ENCODE measurements at places on chromosomes 1 and 21.

DNA sequence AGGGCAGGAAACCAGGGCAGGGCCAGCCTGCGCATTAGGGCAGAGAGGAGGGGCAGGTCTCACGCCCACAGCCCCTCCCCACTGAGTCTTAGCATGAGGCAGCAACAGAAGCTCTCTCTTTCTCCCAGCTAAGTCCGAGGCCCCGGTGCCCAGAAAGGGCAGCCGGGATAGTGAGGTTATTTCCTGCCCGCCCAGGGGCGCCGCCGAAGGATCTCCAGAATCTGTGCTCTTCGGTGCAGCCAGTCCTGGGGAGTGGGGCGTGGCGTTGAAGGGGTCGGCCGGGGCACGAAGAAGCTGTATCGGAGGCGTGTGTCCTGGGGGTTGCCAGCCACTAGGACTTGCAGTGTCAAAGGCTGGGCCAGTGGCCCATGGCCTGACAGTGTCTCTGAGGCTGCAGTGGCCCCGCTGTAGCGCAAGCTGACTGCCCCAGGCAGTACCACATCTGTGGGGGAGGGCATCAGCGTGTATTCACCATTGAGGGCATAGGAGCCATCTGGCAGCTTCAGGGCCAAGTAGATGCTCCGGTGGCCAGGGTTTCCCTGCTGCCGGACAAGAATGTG is 7.8 kb downstream of the ADAMTS4 start:
- DNase-seq: no peak

GRCh38 chr1:52239708-52240001 is 97.8 kb downstream of the ZFYVE9 start:
- DNase-seq: no peak

- no peak for DNase-seq
These were observed 124.9 kb upstream of the TNFSF4 start for GRCh38 chr1:173332026-173332425.

- no peak for DNase-seq
These were observed 360.8 kb downstream of the GPATCH2 start for GRCh38 chr1:217270101-217270500.

- DNase-seq: no peak
These were observed 271.8 kb downstream of the BRINP2 start for GRCh38 chr1:177442584-177442983.

GRCh38 chr1:96425382-96426129 is 296.0 kb upstream of the PTBP2 start:
- no peak for DNase-seq

- no peak for DNase-seq
These were observed 207.7 kb downstream of the BARHL2 start for GRCh38 chr1:90509225-90510048.

DNA sequence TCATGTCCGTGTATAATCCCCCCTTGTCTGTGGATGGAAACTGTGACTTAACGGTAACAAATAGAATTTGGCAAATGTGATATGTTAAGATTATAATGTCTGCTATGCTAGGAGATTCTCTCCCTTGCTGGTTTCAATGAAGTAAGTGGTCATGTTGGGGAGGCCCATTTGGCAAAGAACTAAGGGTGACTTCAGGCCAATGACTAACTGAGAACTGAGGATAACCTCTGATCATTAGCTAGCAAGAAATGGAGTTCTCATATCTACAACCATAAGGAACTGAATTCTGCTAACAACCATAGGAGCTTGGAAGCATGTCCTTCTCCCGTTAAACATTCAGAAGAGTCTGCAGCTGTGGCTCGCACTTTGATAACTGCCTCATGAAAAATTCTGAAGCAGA is 2.3 kb downstream of the IFI44L start:
- DNase-seq: no peak

- DNase-seq: no peak
These were observed 24.8 kb upstream of the GFI1 start for GRCh38 chr1:92511541-92511940.

- DNase-seq: no peak
These were observed 287.4 kb upstream of the ZP4 start for GRCh38 chr1:238177960-238178645.

DNA sequence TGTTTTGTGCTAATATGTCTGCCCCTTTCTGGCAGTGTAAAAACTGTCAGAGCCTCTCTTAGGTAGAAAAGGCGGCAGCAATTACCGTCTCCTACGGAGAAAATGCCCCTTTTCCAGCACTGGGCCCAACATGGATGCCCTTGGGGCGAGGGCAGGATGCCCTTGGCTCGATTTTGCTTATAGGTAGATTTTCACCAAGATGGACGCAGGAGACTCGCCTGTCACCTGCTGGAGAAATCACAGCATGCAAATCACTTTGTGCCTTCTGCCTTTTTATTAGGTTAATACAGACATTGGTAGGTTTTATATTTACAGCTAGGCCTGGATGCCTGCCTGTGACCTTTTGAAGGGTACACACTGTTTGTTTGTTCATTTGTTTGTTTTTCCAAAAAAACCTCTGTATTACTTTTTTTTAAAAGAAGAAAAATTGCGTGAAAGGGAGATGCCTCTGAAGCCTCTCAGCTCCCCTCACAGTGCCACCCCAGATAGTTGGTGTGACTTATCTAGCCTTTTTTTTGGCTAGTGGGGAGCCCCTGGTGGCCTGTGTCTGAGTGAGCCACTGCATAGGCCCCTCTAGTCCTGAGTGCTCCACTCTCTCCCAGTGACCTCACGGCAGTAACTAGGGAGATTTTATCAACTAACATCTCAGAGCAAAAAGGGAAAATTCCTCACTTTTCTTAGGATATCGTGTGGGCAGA is 2.5 kb downstream of the ATP1B1 start:
- no peak for DNase-seq

DNA sequence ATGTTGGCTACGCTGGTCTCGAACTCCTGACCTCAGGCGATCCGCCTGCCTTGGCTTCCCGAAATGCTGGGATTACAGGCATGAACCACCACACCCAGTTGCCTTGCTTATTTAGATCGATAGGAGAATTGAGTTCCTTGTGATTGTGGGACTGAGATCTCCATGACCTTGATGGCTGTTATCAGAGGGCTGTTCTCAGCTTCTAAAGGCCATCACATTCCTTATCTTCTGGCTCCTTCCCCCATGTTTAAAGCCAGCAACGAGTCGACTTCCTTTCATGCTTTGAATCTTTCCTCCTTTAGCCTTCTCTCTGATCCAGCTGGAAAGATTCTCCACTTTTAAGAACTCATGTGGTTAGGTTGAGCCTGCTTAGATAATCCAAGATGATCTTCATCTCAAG is 38.0 kb downstream of the CTH start:
- DNase-seq: no peak

GRCh38 chr1:62870148-62870547 is 86.2 kb downstream of the ATG4C start:
- no peak for DNase-seq

GRCh38 chr1:210883821-210884220 is 250.1 kb downstream of the KCNH1 start:
- DNase-seq: no peak

DNA sequence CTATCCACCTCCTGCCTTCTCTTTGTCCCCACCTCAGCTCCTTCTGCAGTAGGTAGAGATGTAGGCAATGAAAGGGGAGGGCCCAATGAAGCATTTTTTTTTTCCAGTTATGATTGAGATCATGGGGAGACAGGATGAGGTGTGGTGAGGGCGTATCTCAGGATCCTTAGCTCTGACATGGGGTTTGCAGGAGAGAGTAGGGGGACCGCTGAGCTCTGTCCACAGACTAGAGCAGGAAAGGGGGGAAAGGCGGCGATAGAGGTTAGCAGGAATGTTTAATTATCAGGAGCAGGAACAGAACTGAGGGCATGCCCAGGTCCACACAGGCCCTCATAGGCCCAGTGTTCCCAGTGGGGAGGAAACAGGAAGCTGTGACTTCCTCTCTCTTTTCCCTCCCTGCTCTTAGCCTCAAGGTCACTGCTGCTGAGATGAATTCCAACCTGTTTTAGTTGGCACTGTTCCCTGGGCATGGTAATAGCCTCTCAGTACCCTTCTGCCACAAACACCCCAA is 901 bp upstream of the RXFP4 start:
- no peak for DNase-seq

- no peak for DNase-seq
These were observed 3.0 kb downstream of the ZC3H12A start for GRCh38 chr1:37477198-37477931.

DNA sequence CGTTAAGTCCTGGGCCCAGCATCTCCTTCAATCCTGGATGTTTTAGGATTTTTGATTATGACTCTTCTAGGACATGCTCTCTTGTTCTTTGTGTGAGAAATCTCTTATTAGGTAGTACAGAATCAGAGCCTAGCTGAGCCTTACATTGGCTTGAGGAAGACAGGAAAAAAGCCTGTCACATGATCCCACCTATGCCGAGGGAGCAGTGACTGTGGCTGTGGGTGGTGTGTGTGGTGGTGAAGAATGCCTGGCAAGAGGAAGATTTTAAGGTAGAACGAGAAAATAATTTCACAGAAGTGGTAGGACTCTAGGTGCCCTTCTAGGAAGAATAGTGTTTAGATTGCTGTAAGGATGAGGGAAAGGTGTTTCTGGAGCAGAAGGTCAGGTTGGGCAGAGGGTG is 449.5 kb upstream of the PROX1 start:
- no peak for DNase-seq

GRCh38 chr1:174219606-174220370 is 60.5 kb downstream of the RABGAP1L start:
- no peak for DNase-seq

- DNase-seq: no peak
These were observed 7.1 kb upstream of the NSUN4 start for GRCh38 chr1:46333300-46334029.

GRCh38 chr1:230966358-230966873 is 12.2 kb downstream of the TTC13 start:
- no peak for DNase-seq

GRCh38 chr1:90580176-90580575 is 136.9 kb downstream of the BARHL2 start:
- no peak for DNase-seq

GRCh38 chr21:39713905-39714304 is 31.1 kb upstream of the IGSF5 start:
- no peak for DNase-seq

DNA sequence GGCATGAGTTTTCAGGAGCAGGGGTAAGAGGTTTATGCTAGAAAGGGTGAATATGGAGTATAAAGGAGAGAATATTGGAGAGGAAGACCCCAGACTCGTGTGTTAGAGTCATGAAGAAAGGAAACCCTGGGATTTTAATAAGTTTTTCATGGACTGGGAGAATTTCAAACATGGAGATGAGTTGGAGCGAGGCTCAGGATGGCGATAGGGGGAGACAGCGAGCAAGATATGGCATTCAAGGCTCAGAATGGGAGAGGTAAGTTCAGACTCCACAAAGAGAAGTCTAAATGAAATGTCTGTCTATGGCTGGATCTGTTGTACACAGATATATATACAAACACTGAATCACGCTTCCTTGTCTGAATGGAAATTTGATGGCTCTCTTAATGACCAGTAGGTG is 92.5 kb downstream of the LRRC40 start:
- no peak for DNase-seq

DNA sequence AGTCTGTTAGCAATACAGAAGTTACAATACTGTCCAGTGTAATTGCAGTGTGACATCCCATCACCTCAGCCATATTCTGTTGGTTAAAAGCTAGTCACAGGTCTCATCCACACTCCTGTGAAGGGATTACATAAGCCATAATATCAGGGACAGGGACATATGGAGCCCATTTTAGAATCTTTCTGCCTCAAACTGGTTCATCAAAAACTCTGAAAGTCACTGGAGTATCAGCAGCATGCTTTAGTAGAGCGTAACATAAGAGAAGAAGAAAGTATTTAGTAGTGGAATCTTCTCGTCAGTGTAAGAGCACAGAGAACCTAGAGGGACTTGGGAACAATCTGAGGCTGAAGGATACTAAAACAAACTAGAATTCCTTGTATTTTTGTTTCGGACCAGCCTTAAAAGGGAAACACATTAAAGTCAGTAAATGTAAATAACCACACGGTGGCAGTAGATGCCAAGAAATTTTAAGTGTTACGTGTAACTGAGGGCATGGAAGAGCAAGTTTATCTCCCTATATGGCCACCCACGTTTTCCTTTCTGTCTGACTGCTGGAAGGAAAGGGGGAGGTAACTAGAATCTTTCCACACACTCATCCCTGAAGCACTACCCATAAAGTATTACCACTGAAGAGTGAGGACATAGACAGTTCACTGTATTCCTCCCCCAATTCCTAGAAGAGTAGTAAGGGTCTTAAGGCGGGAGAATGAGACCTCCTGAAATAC is 41.6 kb upstream of the AGL start:
- peak; percentile 51 for DNase-seq

DNA sequence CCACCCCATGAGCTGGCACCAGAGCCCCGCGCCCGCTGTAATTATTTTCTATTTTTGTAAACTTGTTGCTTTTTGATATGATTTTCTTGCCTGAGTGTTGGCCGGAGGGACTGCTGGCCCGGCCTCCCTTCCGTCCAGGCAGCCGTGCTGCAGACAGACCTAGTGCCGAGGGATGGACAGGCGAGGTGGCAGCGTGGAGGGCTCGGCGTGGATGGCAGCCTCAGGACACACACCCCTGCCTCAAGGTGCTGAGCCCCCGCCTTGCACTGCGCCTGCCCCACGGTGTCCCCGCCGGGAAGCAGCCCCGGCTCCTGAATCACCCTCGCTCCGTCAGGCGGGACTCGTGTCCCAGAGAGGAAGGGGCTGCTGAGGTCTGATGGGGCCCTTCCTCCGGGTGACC is 19.1 kb downstream of the RNF223 start:
- DNase-seq: no peak

GRCh38 chr1:32073299-32074229 is 825 bp downstream of the TMEM39B start:
- peak; percentile 96 for DNase-seq

DNA sequence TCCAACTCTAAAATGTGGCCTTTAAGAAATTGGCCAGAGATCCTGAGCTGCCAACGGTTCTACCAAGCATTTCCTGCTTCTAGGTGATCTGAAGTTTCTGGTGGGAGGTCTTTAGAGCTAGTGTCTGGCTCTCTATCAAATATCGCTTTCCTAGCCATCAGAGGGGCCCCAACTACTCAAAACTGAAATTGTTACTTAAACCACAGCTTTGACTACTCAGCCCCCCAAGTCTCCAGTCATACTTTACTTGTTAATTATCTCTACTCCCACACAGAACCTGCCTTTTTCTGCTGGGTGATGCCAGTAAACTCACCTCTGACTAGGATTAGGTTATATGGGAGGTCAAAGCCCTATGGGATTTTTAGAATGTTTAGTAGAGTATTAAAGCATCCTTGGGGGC is 95.1 kb downstream of the FASLG start:
- no peak for DNase-seq

- DNase-seq: no peak
These were observed 27.6 kb upstream of the PKP1 start for GRCh38 chr1:201255479-201256362.

- DNase-seq: no peak
These were observed 7.4 kb downstream of the CD48 start for GRCh38 chr1:160704250-160704649.

DNA sequence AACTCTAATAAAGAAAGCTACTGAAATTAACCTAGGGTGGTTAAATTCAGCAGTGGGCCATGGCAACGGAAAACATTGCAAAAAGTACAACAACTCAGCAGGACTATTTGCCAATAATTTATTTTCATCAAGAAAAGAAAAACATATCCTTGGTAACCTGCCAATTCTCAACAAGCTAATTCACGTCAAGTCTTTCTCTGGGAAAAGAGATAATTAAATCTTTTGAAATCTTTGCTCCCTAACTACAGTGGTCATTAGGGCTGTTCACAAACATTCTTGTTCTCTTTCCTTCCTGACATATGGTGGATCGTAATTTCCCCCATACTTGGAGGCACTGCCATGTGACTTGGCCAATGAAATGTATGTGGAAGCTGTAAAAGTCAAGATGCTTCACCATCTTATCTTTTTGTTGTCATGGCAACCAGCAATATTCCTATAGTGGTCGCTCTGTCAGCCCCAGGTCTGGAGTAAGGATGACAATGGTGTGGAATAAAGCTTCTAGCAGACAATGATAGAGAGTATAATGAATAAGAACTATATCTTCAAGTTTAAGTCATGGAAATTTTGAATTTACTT is 29.6 kb upstream of the ZNF326 start:
- no peak for DNase-seq

All from right forelimb (tissue), 1 donor.